Pancreas (tissue), 10 donors: ENCODE measurements at places on chromosomes 13 and 19. TPM values are rescaled to one million over a fixed set of nuclear protein-coding genes. Genes with fewer than 3 reads are reported as not detected.

- H3K36me3 ChIP-seq, result no peaks in the 10 kb centered on the region
- no peak overlapping the region for H3K4me3 ChIP-seq
- no peak for DNase-seq
- H3K27me3 ChIP-seq, result no peaks in the 10 kb centered on the region
These were observed 118.2 kb upstream of the SLC10A2 start for GRCh38 chr13:103184413-103184812.

- no peaks in the 10 kb centered on the region for H3K36me3 ChIP-seq
- peak overlapping the region; percentile 49 for H3K4me3 ChIP-seq
- H3K4me1 ChIP-seq, result peaks cover 15% of the 10 kb centered on the region
These were observed 65.1 kb downstream of the KCNRG start for GRCh38 chr13:50080203-50080910.

The DCT gene
- 0.66 TPM for polyA plus RNA-seq

The GJB6 gene
- polyA plus RNA-seq, result 0.08 TPM

The KLK4 gene
- not detected for polyA plus RNA-seq

The LEUTX gene
- polyA plus RNA-seq, result not detected

The LRRC25 gene
- 1.0 TPM for polyA plus RNA-seq
